HCT116 (cell line): ENCODE measurements at places on chromosomes 1 and 21.

DNA sequence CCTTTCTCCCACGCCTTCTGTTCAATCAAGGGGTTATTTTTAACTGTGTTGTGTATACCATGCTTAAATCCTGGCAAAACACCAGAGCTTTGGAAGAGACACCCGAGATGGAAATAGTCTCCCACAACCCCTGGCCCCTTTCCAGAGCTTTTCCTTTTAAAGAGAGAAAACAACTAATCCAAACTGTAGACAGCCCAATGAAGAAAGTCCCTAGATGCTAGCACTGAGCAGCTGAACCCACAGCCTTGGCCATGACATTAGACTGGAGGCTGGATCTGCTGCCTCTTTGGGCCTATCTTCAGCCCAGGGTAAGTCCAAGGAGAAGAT is 64.9 kb upstream of the ARTN start:
- no peak for DNase-seq

- no peak for DNase-seq
These were observed 690.5 kb upstream of the NR5A2 start for GRCh38 chr1:199336745-199337640.

DNA sequence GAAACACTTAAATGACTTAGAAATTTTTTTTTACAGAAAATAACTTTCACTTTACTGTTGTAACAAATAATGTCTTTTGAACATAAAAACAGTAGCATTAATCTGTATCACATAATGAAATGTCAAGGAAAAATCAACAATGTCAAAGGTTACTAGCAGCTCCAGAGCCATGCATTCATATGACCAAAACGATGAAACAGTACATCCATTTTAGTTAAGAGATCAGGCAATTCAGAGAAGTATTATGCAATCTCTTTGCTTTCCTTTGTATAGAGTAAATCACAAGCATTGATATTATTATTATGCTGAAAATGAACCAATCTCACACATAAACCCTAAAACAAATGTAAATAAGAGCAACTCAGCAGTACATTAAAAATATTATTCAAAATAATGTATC is 748.9 kb downstream of the PLA2G4A start:
- no peak for DNase-seq

DNA sequence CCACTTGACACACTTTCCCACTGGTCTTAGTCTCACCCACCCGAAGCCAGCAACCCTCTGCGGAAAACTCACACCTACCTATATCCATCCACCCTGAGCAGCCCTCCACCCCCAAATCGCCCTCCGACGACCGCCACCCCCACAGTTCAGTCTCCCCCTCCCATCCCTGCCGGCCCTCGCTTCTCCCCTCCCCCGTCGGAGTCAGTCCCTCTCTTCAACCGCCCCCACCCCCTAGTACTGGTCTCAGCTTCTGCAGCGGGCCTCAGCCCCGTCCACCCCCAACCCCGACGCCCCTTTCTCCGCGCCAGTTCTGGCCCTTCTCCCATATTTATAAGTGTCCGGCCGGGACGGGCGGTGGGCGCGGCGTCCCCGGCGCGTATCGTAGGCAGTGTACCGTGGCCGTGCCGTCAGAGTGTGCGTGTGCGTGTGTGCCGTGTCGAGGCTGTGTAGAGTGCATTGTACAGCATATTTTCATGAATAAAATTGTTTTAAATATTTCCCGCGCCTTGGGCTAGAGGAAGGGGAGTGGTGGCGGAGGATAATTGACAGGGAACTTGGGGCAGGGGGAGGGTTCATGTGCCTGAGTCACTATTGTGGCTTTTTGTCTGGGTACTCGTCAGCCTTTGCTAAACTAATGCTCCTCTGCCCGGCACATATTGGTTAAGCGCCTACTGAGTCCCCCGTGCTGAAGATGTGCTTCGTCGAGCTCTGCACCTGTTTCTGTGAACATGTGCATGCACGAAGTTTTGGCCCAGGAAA is 22.0 kb downstream of the FOXO6 start:
- no peak for DNase-seq

DNA sequence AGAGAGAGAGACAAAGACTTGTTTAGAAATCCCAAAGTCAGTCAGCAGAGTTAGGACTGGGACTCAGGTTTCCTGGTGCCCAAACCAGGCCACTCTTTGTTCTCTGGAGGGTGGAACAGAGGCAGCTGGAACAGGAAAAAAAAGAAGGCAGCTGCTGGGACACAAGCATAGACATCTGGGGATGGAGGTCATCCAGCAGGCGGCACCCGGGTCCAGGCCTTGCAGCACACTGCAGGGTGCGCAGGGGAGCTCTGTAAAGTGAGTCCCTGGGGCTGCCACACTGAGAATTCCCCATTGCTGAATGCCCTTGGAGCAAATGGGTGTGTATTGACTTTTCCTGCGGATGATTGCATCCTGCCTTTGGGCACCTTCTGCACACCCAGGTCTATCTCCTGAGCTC is 222.9 kb upstream of the CSF3R start:
- no peak for DNase-seq

DNA sequence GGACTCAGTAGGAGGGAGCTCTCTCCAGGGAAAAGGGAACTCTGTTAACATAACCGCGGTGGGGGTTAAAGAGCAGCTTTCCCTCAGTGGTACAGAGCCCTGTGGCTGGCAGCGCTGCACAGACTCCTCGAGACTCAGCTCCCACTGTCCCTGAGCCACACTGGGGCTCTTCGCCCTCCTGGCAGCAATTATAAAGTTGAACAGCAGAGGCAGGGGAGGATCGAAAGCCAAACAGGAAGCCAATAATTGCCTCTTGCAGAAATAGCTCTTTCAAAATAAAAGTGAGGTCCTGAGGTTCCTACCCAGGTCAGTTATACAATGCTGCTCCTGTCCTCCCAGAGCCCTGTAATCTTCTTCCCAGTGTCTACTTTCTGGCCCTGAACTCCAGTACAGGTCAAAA is 77.0 kb downstream of the FAM78B start:
- DNase-seq: no peak

DNA sequence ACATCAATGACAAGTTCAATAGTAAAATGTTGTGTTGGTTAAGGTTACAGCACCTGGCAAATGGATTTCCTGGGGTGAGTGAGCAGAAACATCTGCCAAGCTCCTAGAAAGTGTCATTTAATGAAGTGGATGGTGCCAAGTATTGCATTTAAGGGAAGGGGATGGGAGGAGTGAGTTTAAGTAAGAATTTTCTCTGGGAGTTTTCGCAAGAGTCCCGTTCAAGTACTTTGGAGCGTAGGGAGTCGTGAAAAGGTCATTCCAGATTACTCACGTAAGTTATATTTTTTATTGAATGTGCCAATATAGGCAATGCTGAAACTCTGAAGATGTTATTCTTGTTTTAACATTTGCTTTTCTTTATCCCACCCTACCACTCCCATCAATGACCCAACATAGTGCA is 117.4 kb upstream of the RAB3GAP2 start:
- no peak for DNase-seq

GRCh38 chr1:37486680-37487618 is 12.6 kb downstream of the ZC3H12A start:
- peak; percentile 31 for DNase-seq
